ENCODE measurements at places on chromosomes 11 and 22. TPM values are rescaled to one million over a fixed set of nuclear protein-coding genes. Genes with fewer than 3 reads are reported as not detected.

DNA sequence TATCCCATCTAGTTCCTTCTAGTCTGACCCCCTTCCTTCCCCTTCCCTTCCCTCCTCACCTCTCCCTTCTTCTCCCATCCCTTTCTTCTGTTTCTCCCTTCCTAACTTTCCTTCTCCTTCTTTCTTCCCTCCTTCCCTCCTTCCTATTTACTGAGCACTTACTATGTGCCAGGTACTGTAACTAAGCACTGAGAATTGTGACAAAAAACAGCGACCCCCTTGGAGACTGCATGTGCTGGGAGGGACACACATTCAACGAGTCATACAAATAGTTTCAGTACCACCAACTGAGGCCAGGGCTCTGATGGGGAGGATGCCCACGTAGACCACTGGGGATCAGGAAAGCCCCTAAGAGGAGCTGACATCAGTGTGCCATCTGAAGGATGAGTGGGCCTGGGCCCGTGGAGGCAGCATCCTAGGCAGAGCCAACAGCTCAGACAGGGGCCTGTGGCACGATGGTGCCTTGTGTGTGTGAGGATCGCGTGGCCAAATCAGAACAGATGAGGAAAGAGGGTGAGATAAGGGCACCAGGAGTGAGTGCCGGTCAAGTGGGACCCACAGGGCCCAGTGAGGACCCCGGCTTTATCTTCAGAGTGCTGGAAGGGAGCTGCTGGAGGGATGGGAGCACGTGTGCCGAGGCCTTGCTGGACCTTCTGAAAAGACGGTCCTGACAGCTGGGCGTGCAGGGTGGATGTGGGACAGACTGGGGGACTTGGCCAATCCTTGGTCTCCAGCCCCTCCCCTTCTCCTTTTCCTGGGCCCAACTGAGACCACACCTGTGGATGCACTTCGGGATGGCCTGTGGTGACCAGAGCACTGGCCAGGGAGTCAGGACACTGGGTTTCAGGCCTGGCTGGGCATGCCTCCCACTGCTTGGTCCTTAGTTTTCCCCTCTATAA is 38.4 kb upstream of the CRYBB3 start:
- peak; percentile 10 for DNase-seq

DNA sequence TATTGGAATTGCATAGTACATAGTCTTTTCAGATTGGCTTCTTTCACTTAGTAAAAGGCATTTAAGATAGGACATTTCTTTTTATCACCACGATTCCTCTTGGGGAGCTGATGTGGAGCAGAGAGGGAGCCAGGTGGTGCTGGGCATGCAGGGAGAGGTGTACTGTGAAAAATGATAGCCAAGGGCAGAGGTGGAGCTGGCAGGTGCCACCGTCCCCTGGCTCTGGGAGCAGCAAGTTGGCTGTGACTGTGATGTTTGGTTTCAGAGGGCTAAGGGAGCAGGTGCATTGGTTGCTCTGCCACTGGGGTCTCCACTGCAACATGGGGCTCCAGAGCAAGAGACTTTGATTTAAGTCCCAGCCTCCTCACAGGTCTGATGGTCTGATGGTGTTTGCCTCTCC is 16.5 kb downstream of the SGSM1 start:
- DNase-seq: no peak

DNA sequence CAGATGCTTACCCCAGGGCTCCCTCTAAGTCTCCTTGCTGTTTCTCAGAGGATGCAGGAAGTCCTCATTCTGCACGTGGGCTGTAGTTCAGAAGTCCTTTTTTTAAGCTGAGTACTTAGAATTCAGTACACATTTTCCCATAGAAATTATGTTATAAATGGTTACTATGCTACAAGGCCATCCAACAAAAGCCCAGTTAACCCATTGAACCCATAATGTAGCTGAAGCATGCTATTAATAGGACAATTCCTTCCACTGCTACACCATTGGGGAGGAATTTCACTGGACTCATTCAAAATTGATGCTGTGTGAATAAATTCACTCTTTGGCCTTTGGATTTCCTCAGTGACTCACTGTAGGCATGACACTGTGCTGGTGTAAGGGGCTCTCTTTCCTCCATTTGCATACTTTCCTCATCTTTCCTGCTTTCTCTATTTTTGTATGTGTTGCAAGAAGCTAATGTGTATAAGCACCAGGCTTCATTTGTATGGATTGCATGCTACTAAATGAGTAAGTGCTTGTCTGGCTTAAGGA is 148.0 kb downstream of the NTM start:
- DNase-seq: no peak

DNA sequence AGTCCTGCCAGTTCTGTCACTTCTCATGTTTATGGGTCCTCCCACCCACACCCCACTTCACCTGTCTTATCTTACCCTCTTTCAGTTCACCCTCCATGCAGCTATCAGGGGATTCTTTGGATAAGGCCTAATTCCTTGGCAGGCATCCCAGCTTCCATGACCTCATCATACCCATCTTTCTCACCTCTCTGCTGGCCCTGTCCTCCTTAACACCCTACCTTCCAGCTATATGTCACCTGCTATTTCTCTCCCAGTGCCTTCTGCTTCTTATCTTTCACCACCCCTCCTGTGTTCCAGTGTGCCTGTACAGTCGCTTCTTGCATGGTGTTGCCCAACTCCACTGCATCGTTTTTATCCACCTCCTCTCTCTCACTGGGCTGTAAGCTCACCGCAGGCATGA is 28.3 kb downstream of the SNU13 start:
- DNase-seq: no peak

DNA sequence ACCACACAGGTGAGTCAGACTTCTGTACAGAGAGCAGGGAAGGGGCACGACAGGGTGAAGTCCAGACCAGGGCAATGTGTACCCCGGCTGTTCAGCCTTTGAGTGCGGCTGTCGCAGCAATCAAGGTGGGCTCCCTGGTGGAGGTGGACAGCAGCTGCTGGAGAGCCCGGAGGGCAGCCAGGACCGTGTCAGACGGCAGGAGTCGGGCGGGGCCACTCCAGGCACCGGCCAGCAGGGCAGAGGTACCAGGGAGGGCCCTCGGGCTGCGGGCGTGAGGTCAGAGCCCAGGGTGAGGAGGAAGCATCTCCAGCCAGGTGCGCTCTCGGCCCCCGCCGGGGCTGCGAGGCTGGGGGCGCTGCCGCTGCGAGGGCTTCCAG is 802 bp upstream of the PIM3 start:
- DNase-seq: no peak

DNA sequence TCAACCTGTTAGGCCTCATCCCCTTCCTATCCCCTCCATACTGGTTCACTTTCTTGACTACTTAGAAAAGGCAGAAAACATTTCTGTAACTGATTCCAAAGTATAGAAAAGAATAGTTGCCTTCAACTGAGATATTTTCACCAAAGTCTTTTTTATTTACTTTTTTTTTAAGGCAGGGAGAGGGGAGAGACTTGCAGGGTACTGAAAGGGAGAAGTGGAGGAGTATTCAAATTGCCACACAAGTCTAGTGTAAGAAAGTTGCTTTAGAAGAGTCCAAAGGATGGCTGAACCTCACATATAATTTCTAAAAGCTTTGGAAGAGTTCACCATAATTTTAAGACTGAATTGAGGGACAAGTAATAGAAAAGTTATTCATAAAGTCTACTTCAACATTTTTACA is 6.3 kb downstream of the PHF21A start:
- no peak for DNase-seq

Gene CRYBA4
- total RNA-seq: not detected
